ENCODE measurements at places on chromosomes 2 and 18. TPM values are rescaled to one million over a fixed set of nuclear protein-coding genes. Genes with fewer than 3 reads are reported as not detected.

DNA sequence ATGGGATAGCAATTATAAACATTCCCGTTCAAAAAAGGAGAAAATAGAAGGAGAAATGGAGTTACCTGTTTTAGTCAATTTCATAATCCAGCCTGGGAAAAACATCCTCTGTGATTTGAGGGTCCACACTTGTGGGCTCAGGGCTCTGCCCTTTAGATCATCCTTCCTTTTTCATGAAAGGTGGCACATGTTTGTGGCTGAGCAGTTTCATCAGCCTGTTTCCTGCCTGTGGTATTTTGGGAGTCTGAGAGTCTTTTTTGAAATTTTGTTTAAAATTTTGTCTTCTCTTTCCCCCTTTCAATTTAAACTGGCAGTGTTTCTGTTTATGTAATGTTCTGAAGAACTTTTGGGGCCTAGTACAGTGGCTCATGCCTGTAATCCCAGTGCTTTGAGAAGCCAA lies 84.0 kb downstream of the KIAA1328 start:
- DNase-seq, result no peak

DNA sequence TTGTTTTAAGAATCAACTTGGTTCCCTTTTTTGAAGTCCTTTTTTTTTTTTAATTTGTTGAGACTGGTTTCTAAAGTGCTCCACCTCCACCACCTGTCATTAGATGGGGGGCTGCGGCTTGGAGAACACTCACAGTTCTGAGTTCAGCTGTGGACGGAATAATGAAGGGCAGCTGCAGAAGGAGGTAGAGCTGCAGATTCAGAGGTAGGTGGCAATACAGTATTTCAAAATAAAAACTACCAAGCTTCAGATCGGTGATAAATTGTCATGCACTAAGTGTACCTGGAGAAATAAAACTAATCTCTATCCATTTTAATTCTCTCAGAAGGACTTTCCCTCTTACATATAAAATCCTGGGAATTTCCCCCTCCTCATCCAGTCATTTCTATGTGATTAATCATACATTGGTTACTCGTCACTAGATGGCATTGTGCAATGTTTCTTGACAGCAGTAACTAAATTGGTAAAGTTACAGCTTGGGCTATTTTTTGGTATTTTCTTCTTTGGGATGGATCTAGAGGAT lies 81.1 kb upstream of the SLC39A10 start:
- no peak for DNase-seq

- no peak for DNase-seq
These were observed 96.3 kb downstream of the BCL2L11 start for GRCh38 chr2:111216811-111217652.

DNA sequence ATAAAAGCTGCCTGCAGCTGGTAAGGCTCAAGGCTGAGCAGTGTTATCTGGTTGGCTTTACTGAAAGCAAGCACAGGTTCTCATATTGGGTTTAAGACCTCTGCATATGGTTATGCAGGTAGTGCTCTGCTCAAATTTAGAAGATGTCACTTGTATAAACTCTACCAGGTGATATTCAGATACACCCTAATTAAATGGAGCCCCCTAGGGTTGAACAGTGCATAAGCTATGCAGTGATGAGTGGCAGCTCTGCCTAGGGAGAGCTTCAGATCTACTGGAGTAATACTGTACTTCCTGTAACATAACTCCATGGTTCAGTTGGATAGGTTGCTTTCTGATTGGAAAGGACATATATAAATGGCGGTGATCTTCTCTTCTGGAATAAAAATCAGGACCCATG lies 222.7 kb downstream of the CYRIA start:
- no peak for DNase-seq

DNA sequence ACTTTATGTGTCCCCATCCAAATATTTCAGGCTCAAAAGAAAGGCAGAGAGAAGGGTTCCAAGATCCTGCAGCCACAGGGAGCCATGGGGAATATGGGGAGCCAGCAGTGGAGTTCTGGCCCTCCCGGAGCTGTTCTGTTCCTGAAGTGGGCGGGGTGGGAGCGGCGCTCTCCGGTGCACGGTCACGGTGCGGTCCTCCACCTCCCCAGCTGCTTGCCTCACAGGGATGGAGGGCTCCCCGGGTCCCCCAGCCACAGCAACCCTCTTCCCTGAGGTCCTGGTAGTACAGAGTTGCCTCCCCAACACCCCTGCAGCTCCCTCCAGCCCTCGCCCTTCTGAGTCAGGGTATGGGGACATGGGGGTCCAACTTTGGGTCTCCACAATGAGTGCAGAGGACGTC lies 26.2 kb upstream of the SNED1 start:
- no peak for DNase-seq

DNA sequence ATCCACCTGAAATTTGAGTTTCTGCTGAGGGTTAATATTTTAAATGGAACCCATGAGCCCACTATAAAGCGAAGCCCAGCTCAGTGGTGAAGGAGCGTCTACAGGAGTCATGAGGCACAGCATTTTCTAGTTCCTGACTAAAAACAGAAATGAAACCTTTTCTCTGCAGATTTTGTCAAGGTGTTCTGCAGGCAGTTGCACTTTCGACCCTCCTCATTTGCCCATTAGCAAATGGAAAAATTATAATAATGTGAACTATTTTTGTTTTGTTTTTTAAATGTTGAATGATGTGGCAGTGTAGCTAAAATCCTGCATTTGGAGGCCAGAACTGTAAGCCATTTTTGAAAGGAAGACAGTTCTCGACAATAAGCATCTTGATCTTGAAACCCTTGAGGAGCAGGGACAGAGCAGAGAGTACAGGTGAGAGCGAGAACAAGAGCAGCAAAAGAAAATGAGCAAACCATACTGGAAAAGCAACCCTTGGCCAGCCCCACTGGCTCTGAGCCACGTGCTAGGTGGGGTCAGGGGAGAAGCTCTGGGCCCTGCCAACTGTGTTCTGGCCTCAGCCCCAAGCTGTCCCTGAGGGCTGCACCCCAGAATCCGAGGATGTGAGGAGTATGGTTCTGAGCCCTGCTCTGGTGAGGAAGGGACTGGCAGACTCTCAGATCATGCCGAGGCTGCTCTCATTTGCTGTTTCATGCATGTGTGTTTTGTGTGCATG lies 26.4 kb upstream of the COPS8 start:
- no peak for DNase-seq

DNA sequence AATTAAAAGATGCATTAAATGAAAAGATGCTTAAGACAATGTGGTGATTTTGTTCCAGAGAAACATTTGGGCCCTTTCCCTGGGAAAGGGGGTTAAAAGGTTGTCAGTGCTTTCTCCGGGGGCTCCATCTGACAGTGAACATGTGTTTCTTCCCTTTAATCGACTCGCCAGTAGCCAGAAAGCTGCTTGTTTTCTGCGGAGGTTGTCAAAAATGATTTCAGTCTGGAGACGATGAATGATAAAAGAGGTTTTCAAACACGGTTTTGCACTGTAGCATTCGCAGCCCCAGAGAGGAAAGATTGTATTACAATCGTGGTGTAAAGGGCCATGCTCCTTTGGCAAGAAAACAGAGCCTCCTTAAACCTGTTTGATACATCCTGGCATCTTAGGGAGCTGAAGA lies 111.5 kb upstream of the MEIS1 start:
- DNase-seq, result no peak

- DNase-seq, result no peak
These were observed 74.1 kb downstream of the SCG2 start for GRCh38 chr2:223528036-223528435.

- no peak for DNase-seq
These were observed 112.1 kb downstream of the LTBP1 start for GRCh38 chr2:33058716-33059470.

DNA sequence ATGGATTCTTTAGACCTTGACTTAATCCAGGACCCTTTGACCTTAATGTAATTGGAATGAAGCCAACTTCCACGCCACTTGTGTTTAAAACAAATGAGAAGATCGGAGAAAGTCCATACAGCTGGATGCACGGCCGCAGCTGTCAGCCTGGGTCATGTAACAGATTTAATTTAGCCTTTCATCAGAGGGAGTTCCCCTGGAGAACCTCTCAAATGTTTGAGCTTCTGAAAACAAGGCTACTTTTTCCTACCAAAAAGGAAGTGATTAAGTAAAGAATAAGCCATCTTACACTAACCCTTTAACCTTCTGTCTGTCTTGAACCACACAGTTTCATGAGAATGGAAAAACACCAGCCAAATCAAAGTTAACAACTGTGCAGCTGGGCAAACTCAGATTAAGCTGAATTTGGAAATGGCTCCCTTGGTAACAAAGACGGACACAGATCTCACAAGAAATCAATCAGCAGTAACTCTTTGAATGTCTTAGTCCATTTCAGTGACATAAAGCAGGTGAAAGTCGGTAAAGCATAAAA lies 103.6 kb downstream of the DOCK10 start:
- DNase-seq, result no peak

- no peak for DNase-seq
These were observed 38.6 kb downstream of the PTPRM start for GRCh38 chr18:7605705-7606104.

- DNase-seq, result no peak
These were observed 24.4 kb downstream of the PSD4 start for GRCh38 chr2:113198048-113198789.

DNA sequence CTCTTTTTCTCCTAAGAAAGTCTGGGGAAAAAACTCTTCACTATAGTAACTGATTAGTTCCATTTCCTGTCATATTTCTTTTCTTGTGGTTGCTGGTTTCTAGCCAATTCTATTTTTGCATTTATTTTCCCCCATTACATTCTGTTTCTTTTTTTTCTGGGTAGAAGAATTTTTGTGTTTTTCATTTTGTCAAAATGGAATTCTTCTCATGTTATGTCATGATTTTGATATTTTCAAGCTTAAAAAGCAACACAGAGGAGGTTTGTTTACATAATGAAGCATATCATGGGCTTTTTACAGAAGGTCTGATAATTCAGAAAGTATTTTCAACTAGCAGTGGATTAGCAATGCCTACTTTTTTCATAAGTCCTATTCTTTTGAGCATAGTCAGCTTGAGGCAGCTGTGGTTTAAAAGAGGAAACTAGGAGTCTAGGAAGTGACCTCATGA lies 102.0 kb downstream of the MAP2 start:
- DNase-seq, result no peak

- no peak for DNase-seq
These were observed 87.9 kb downstream of the BCL2L11 start for GRCh38 chr2:111208639-111209038.

DNA sequence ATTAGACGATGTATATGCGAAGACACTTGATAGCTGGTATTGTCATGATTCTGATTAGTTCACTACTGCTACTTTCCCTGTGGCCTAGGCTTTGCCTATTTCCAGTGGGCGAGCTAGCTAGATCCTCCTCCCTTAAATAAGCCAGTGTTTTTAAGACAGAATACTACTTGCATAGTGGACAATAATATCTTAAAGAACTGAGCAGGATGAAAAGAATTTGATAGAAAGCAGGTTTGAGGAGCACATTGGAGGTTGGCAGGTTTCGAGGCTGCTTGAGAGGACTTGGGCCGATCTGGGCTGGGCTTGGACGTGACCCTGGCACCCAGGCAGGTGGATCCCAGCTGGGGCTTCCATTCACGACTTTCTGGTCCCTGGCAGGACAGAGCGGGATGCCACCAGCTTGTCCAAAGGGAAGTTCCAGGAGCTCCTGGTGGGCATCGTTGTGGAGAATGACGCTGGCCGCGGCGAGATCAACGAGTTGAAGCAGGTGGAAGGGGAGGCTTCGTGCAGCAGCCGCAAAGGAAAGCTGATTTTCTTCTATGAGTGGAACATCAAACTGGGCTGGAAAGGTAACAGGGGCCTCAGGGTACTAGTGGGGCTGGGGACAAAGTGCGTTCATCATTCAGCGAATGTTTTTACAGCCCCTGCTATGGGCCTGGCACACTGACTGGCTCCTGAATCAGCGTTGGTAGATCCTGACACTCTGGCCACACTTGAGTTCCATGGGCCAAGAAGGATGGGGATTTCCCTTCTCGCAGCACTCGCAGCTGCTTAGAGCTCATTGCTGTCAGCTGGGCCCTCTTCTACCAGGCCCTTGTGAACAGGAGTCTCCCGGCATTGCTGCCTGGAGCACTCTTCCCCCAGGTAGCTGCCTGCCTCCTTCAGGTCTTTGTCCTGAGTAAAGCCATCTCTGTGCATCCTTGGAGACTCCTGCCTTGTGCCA lies 16.9 kb downstream of the C2orf74 start:
- DNase-seq, result no peak

- no peak for DNase-seq
These were observed 104.5 kb downstream of the UGGT1 start for GRCh38 chr2:128195435-128195984.

DNA sequence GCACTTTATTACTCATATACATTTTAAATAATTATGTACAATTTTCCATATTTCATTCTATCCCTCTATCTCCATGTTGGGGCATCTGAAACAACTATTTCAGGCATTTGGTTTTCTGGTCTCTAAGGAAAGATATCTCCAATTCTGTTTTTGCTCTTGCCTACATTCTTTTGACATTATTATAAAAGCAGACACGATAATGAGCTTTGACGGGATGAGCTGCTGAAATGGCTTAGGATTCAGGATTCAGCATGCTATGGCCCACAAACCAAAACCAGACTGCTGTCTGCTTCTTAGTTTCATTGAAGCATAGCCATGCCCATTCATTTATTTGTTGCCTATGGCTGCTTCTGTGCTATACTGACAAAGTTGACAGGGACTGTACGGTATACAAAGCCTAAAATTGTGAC lies 42.7 kb upstream of the GLS start:
- no peak for DNase-seq

DNA sequence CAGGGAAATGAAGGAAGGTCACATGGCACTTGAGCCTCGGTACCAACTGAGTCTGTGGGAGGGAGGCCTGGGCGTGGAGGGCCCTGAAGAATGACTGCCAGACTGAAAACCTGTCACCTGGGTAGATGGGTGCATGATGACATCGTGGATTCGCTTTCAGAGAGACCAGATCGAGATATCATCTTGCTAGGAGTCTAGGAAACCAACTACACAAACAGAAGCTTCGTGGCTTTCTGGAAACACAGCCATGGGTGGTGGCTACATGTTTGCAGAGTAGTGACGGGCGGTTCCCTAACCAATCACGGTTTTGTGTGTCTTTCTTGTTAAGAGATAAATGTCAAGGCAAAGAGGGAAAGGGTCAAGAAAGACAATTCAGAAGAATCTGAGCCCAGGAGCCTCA lies 155.0 kb downstream of the EIPR1 start:
- DNase-seq, result no peak

DNA sequence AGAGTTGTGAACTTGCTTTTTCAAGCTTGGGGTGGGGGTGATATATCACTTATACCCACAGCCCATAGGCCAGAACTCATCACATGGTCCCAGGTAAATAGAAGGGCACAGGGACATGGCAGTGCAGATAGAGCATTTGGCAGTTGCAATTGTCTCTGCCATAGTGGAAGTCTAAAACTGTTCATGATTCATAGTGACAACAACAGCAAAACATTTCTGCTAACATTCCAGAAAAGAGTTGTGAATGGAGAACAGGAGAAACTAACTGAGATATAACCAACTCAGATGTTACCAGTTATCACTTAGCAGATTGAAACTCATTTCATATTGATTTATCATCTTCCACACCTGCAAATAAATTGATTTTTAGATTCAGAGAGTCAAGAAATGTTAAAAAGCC lies 278.6 kb upstream of the KYNU start:
- no peak for DNase-seq

The IKZF2 gene
- total RNA-seq, result 11.4 TPM

The CYTIP gene
- total RNA-seq, result 2.5 TPM

The AMER3 gene
- total RNA-seq, result 0.33 TPM

The PTMA gene
- total RNA-seq, result 949 TPM

The IL18R1 gene
- 5.2 TPM for total RNA-seq

The KRTCAP3 gene
- total RNA-seq, result not detected

The DCDC2C gene
- not detected for total RNA-seq

The NT5C1B gene
- total RNA-seq, result not detected

The FAP gene
- total RNA-seq, result 20.0 TPM

The SERPINB2 gene
- 0.33 TPM for total RNA-seq

The CDH19 gene
- 48.2 TPM for total RNA-seq

The SGPP2 gene
- total RNA-seq, result 1.1 TPM

The SLC20A1 gene
- 13.3 TPM for total RNA-seq

The SNORC gene
- total RNA-seq, result 1.2 TPM
